Large intestine (tissue), 12 donors: ENCODE measurements at places on chromosomes 12 and 14. TPM values are rescaled to one million over a fixed set of nuclear protein-coding genes. Genes with fewer than 3 reads are reported as not detected.

DNA sequence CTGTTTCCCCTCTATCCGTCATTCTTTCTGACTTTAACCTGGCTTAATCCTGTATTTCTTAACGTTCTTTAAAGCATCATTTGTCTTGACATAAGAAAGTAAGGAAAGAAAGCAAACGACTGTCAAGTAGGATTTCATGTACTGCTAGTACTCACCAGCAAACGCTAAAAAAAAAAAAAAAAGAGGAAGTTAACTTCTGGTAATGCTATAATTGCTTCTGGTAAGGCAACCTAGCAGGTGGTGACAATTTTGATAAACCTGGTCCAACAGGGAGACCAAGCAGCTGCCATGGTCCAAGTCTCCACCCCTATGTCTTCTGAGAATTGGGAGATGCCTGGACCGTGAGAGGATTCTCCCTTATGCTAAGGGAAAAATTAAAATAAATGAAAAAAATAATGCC, 306.6 kb downstream of the DAD1 start:
- no peaks in the 10 kb centered on the region for H3K27me3 ChIP-seq
- H3K4me1 ChIP-seq: no peaks in the 10 kb centered on the region
- H3K27ac ChIP-seq: no peak overlapping the region
- no peaks in the 10 kb centered on the region for H3K36me3 ChIP-seq
- no peak for DNase-seq
- no peak overlapping the region for H3K4me3 ChIP-seq

GRCh38 chr12:102171951-102172350, 25.7 kb downstream of the PMCH start:
- no peak overlapping the region for H3K4me3 ChIP-seq
- H3K4me1 ChIP-seq: no peaks in the 10 kb centered on the region
- no peak for DNase-seq
- no peaks in the 10 kb centered on the region for H3K36me3 ChIP-seq
- H3K27me3 ChIP-seq: no peaks in the 10 kb centered on the region
- no peak overlapping the region for H3K27ac ChIP-seq

GRCh38 chr14:64422756-64423155, 34.6 kb downstream of the MTHFD1 start:
- H3K27me3 ChIP-seq: no peaks in the 10 kb centered on the region
- H3K27ac ChIP-seq: no peak overlapping the region
- H3K4me1 ChIP-seq: no peaks in the 10 kb centered on the region

DNA sequence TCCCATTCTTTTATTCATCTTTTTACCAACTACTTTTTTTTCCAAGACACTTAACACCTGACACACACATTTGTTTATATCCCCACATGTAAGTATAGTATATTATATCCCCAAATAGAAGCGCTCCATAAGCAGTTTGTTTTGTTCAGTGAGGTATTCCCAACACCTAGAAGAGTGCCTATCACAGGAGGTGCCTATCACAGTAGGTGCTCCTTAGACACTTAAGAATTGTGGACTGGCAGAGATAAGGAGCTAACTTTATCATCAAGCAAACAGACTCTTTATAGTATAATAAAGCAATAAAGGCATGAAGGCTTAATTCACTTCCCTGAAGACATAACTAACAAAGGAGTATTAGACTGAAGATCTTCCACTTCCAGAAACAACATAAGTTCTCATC, 29.1 kb downstream of the OSBPL8 start:
- H3K27ac ChIP-seq: peak overlapping the region; percentile 52
- peak; percentile 13 for DNase-seq
- H3K4me3 ChIP-seq: no peak overlapping the region
- H3K36me3 ChIP-seq: no peaks in the 10 kb centered on the region

DNA sequence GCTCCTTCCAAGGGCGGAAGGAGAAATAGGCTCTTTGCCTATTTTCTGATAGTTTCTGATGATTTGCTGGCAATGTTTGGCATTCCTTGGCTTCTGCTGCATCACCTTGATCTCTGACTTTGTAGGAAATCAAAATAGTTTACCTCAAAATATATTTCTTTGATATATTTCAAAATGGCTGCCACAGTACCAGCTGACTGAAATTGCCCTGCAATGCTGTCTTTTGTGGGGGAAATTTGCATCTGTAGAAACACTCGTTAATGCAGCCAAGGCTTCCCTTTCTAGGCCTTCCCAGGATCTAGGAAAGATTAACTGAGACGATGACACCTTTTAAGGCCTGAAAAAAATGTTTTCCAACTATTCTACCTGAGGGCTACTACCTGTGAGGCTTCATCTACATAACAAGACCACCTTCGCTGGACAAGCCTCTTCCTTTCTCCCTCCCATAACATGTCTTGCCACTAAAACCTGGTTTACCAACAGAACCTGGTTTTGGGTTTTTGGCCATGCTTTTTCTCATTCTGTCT, 212.8 kb upstream of the SSTR1 start:
- DNase-seq: no peak
- no peaks in the 10 kb centered on the region for H3K4me1 ChIP-seq
- H3K36me3 ChIP-seq: no peaks in the 10 kb centered on the region
- no peak overlapping the region for H3K4me3 ChIP-seq

GRCh38 chr14:97253756-97254155, 456.6 kb downstream of the VRK1 start:
- no peaks in the 10 kb centered on the region for H3K27me3 ChIP-seq
- H3K27ac ChIP-seq: no peak overlapping the region
- H3K4me3 ChIP-seq: no peak overlapping the region
- no peak for DNase-seq

DNA sequence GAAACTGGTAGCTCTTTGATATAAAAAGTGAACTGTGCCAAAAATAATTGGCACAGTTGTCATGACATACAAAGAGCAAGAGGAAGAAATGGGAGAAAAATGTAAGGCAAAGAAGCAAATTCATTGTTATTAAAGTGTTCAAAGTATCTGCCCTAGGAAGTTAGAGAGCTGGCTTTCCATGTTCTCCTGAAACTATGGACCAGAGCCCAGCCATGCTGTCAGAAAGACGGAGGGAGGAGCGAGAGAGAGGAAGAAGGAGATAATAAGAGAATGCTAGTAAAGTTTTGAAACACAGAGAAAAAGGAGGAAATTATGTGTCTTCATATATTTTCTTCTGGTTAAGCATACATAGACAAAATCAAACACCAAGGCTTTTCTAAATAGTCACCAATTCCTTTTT, 78.1 kb upstream of the PELI2 start:
- no peaks in the 10 kb centered on the region for H3K36me3 ChIP-seq
- H3K27me3 ChIP-seq: no peaks in the 10 kb centered on the region
- H3K4me1 ChIP-seq: no peaks in the 10 kb centered on the region
- H3K27ac ChIP-seq: no peak overlapping the region
- H3K4me3 ChIP-seq: no peak overlapping the region

DNA sequence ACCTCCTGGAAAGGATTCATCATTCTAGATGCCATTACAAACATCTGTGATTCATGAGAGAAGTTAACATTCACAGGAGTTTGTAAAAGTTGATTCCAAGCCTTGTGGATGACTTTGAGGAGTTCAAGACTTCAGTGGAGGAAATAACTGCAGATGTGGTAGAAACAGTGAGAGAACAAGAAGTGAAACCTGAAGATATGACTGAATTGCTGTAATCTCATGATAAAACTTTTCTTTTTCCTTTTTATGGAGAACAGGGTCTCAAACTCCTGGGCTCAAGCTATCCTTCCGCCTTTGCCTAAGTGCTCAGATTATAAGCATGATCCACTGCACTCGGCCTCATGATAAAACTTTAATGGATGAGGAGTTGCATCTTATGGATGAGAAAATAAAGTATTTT, 64.5 kb upstream of the GTF2A1 start:
- H3K4me3 ChIP-seq: no peak overlapping the region
- H3K4me1 ChIP-seq: no peaks in the 10 kb centered on the region
- H3K27me3 ChIP-seq: no peaks in the 10 kb centered on the region
- peaks cover 2% of the 10 kb centered on the region for H3K36me3 ChIP-seq
- DNase-seq: no peak

GRCh38 chr12:108367436-108367835, 28.3 kb upstream of the CMKLR1 start:
- no peak overlapping the region for H3K4me3 ChIP-seq
- no peak overlapping the region for H3K27ac ChIP-seq

DNA sequence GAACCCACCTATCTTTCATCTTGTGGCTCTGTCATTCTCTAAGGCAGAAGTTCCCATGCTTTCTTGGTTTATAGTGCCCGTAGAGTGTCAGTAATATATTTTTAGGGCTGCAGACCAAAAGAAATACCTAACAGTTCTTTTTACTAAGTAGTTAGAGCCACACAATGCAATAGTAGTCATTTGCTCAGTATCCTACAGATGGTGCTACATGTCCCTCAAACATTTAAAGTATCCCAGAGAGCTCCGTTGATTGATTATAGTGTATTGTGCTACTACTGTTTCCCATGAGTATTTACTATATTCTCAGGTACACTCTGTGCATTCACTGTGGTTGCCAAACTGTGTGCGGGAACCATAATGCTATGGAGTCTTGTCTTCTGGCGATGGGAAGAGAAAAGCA, 4.7 kb upstream of the PLBD1 start:
- H3K36me3 ChIP-seq: no peaks in the 10 kb centered on the region
- no peak for DNase-seq
- H3K4me3 ChIP-seq: no peak overlapping the region
- H3K4me1 ChIP-seq: no peaks in the 10 kb centered on the region

GRCh38 chr12:112937741-112938719, at the start of gene OAS3:
Gene OAS3, plus strand, starts transcription at chr12:112938474. Its CDS starts 57 bp downstream, at chr12:112938531.
- peak within 1 kb of the TSS; percentile 72 for H3K27ac ChIP-seq
- peak within 1 kb of the TSS; percentile 61 for H3K4me3 ChIP-seq
- peak; percentile 93 for DNase-seq
- peaks cover 13% of the 10 kb centered on the region for H3K4me1 ChIP-seq
- no peaks in the 10 kb centered on the region for H3K27me3 ChIP-seq

DNA sequence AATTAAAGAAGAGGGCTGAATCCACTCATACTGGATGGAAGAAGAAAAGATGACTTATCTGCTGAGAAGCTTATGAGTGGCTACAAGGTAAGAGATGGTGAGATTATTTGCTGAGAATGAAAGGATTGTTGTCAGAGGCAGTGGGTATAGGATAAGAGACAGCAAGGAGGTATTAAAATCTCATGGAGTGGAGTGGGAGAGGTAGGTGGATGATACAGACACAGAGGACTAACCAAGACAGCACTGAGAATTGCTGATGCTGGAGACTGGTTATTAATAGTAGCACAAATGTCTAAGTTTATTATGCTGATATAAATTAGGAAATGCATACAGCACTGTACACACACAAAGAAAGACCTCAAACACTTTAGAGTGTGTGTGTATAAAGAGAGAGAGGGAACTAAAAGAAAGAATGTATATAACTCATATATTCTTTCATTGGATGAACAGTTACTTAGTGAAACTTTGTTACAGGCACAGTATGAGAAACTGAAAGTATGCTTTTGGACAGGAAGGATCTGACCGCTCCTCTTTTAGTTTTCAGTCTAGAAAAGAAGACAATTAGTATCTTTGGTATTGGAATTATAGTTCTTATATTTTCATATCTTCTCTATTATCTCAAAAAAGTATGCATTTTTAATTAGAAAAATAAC, 543.1 kb downstream of the LRFN5 start:
- H3K4me1 ChIP-seq: no peaks in the 10 kb centered on the region
- H3K4me3 ChIP-seq: no peak overlapping the region
- H3K36me3 ChIP-seq: no peaks in the 10 kb centered on the region

DNA sequence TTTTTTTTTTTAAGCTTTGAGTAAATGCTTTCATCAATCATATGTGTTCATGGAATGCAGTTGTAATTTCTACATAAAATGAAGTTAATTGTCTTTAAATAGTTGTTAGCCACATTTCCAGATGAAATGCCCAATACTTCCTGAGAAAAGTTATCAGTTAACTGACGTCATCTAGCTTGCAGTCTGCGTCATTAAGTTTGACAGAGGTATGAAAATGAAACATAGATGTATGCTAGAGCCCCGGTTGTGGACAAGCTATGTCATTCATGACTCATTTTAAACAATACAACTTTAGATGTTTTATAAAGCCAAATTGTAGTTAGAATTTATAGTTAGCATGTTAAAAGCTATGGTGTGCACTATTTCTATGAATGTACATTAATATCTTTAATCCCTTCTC, 90.7 kb downstream of the PLEKHA5 start:
- H3K36me3 ChIP-seq: no peaks in the 10 kb centered on the region
- H3K4me3 ChIP-seq: no peak overlapping the region
- no peak for DNase-seq

DNA sequence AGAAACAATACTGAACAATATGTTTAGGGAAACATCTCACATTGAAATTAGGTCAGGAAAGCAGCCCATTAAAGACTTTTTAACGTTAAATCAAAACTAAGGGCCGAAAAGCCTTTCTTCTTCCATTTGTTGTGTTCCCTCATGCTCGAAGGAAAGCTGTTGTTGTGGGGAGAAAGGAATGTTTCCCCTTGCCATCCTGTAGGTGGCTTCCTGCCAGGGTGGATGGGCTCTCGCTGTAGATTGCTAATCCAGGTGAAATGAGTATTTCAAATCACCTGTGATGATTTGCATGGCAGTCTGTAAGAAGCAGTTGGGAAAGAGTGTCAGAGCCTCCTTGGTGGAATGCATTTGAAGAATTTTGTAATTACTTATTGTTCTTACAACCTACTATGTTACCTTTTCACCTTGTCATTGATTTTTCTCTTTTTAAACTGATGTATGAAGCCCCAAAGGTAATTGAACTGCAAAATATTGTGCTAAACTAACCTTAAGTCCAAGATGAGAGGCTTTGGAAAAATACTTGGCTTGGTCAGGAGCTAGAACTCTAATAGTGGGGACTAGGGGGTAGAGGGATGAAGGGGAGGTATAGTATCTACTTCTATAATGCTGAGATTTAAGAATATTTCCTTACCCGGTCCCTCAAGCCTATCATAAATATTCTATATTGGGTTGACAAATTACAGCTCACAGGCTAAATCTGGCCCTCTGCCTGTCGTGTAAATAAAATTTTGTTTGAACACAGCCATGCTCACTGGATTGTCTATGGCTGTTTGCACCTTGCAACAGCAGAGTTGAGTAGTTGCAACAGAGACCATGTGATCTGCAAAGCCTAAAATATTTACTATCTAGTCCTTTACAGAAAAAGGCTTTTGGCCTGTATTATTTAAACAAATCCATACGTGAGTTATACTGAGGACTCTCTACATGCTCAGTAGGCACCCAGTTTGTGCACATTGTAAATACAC, 7.7 kb upstream of the DCP1B start:
- no peaks in the 10 kb centered on the region for H3K4me1 ChIP-seq
- no peak overlapping the region for H3K27ac ChIP-seq
- H3K4me3 ChIP-seq: no peak overlapping the region
- H3K36me3 ChIP-seq: no peaks in the 10 kb centered on the region
- no peak for DNase-seq

- no peak overlapping the region for H3K4me3 ChIP-seq
- no peak overlapping the region for H3K27ac ChIP-seq
- no peaks in the 10 kb centered on the region for H3K27me3 ChIP-seq
- peaks cover 6% of the 10 kb centered on the region for H3K4me1 ChIP-seq
Observed at GRCh38 chr14:89719366-89720075, 235.0 kb downstream of the EFCAB11 start.

GRCh38 chr14:77185093-77185465, 3.5 kb downstream of the TMEM63C start:
- no peak for DNase-seq
- H3K27ac ChIP-seq: peak overlapping the region; percentile 72
- no peaks in the 10 kb centered on the region for H3K27me3 ChIP-seq
- no peaks in the 10 kb centered on the region for H3K36me3 ChIP-seq
- no peak overlapping the region for H3K4me3 ChIP-seq

The OR9K2 gene
- not detected for polyA plus RNA-seq

The KRT71 gene
- polyA plus RNA-seq: 0.04 TPM

The BEGAIN gene
- 3.0 TPM for polyA plus RNA-seq

The RPL6 gene
- 2,028 TPM for polyA plus RNA-seq

The EML1 gene
- 22.0 TPM for polyA plus RNA-seq

The RHEBL1 gene
- polyA plus RNA-seq: 0.79 TPM

The FAM90A1 gene
- 0.91 TPM for polyA plus RNA-seq

The DBX2 gene
- polyA plus RNA-seq: 0.01 TPM

The CACNA2D4 gene
- 5.9 TPM for polyA plus RNA-seq
